Osteoblast (primary cell): ENCODE measurements at places on chromosomes 13 and 19. TPM values are rescaled to one million over a fixed set of nuclear protein-coding genes. Genes with fewer than 3 reads are reported as not detected.

The SPPL2B gene
- total RNA-seq: 32.6 and 34.5 TPM in 2 replicates

The HSH2D gene
- 0.36 TPM in 1 of 2 replicates, not detected in the other for total RNA-seq

The NRTN gene
- not detected in 2 replicates for total RNA-seq

The GPR12 gene
- not detected in 2 replicates for total RNA-seq

The ZNF433 gene
- 4.1 and 5.1 TPM in 2 replicates for total RNA-seq

The TTC9B gene
- total RNA-seq: not detected in 2 replicates

The ZNF415 gene
- total RNA-seq: 7.6 and 11.2 TPM in 2 replicates

The MIA gene
- 0.72 TPM in 1 of 2 replicates, not detected in the other for total RNA-seq

The SUCLA2 gene
- total RNA-seq: 36.6 and 45.4 TPM in 2 replicates

The POSTN gene
- 1,081 and 1,287 TPM in 2 replicates for total RNA-seq

The ZNF419 gene
- total RNA-seq: 18.3 and 19.9 TPM in 2 replicates

The ZNF491 gene
- total RNA-seq: 4.3 and 6.2 TPM in 2 replicates

The LYL1 gene
- total RNA-seq: 0.29 and 0.36 TPM in 2 replicates

The FBXO27 gene
- total RNA-seq: 4.7 and 5.0 TPM in 2 replicates

The SCGB2B2 gene
- total RNA-seq: 0.29 and 0.36 TPM in 2 replicates

The ZIC2 gene
- not detected in 2 replicates for total RNA-seq
